ENCODE measurements at places on chromosomes 1 and 21.

- DNase-seq = no peak
Measured at GRCh38 chr1:178262120-178262500, 168.2 kb downstream of the RASAL2 start.

- no peak for DNase-seq
Measured at GRCh38 chr21:17045214-17045853, 467.5 kb upstream of the CXADR start.

DNA sequence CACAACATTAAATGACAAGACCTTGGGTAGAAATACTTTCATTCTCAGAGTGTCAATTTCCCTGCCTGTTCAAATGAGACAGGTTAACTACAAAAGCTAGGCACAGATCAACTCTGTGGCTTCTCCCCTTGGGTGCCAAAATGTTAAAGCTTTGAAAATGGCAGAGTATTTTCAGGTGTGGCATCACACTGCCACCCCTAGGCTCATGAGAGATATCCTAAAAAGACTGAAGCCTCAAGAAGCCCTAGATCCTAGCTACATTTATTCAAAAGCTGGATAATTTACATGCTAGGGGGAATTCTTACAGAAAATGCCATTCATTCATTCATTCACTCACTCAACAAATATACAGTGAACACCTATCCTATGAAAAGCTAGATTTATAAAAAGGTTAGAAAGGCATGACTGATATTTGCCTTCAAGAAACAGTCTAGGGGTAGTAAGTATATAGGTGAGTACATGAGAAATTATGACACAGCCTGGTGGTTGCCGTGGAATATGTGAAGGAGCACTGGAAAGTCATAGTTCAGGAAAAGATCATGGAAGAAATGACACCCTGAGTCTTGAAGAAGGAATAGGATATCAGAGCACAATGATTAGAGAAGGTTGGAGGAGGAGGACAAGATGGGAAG is 15.9 kb upstream of the RAB4A start:
- no peak for DNase-seq

- DNase-seq = no peak
Measured at GRCh38 chr1:156957634-156958033, 37.2 kb downstream of the LRRC71 start.

DNA sequence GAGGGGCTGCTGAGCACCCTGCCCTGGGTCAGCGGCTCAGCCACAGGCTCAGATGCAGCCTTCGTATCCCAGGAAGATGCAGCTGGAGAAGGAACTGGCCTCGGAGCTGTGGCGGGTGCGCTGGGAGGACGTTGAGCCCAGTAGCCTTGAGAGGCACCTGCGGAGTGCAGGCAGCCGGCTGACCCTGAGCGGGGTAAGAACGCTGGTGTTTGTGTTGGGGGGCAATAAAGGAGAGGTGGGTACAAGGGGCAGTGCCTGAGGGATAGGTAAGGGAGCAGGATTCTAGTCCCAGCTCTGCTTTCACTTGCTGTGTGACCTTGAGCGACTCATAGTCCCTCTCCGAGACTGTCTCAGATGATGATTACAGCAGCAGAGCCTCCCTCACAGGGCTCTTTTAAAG is 6.4 kb downstream of the NPR1 start:
- DNase-seq = no peak

DNA sequence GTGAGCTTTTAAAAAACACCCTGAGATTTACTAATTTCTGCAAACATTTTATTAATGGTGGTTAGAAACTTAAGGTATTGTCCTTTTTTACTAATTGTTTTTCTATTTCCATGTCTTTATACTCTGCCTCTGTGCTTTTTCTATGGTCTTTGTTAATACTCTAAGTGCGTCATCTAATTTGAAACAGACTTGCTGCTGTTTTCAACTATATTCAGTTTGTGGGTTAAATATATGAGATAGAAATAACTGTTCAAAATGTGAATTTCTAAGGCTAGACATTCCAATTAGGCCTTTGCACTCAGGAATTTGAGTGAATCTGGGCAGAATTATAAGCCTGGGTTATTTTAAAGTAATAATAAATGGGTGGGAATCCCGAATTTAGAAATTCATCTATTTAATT is 82.4 kb upstream of the COL11A1 start:
- no peak for DNase-seq

GRCh38 chr1:228446852-228447251 is 30.2 kb upstream of the TRIM17 start:
- DNase-seq = no peak

DNA sequence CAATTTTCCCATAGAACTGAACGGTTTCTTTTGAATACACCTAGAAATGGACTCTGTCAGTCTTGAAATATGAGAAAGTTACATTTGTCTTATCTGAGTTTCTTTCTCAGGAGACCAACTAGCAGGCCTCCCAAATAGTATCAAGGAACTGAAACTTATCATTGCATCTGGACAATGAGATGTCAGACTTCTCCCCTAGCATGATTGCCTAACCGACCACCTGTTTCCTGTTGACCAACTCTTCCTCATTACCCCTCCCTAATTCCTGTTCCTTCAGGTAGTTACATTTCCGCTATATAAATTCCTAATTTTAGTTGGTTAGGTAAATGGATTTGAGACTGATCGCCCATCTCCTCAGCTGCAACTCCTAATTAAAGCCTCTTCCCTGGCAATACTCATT is 1587.3 kb downstream of the NCAM2 start:
- DNase-seq = no peak

GRCh38 chr1:206855859-206856258 is 9.6 kb upstream of the IL20 start:
- DNase-seq = no peak

DNA sequence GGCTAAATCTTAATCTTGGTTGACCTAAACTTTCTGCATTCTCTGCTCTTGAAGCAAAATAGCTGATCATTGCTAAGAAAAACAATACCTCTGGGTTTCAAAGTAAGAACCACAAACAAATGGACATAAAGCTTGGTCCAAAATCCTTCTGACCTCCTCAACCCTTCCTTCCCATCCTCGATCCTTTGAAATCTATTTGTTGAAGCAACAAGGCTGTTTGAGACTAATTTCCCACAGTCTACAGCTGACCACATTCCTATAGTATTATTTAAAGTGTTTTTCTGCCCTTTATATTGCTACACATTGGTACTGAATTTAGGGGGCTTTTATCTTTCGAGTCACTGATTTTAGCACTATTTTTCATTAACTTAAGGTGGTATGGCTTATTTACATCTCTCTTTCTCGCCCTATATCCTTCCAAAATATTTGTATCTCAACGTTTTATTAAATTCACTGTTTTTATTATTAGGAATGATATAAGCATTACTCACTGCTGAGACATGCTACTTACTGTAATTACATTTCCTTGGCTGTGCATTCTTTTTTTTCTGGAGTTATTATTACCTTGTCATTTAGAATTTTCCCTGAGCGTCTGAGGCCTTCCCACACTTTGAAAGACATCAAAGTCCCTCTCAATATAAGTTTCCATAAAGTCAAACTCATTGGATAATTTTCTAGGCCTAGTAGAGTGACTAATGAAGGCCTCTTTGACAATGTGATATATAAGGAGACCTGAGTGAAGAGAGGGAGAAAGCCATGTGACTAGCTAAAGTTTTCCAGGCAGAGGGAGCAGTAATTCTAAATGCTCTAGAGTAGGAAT is 73.9 kb downstream of the RAB3GAP2 start:
- no peak for DNase-seq

All from stimulated activated CD8-positive, alpha-beta memory T cell treated with anti-CD3 and anti-CD28 coated beads, Interleukin-4, amount 100 ng/mL, for 24 hours (primary cell).